ENCODE measurements at places on chromosomes 2 and 18.
A peak's percentile ranks its signal among the peaks of the same experiment; 100 is the strongest.

DNA sequence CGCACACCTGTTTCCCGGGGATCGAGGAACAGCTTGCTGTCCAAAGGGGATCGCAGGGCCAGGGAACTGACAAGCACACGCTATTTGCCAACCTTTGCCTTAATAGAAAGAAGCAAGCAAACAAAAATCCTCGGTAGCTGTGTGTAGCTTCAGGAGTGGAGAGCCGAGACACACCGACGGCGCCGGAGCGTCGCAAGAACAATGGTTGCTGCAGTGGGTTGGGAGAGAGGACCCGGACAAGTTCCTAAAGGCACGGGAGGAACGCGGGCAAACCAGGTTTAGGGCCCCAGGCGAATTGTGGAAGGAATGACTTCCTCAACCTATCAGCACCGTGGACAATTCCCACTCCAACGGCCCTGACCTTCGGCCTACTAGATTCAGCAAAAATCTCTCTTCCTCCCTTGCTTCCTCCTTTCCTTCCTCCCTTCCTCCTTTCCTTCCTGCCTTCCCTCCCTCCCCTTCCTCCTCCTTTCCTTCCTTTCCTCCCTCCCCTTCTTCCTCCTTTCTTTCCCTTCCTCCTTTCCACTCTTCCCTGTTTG, 4.9 kb upstream of the NEUROD1 start:
- no peak for DNase-seq

DNA sequence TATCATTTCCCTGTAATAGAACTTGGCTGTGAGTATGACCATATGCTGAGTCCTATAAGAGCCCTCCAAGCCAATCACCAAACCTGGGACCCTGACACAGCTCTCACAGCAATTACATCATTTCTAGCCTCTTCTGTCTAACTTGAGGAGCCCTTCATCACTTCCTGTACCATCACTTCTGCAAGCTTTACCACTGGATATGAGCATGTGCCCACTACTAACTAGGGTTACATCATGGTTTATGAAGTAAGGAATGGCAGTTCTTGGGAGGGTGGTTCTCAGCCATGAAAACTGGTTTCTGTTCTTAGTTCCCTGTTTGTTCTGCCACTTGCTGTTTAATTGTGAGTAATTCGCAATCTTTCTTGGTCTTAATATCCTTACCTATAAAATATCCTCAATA, 31.0 kb upstream of the EPB41L3 start:
- DNase-seq, result no peak

- no peak for DNase-seq
These were observed 988.2 kb downstream of the SUCLG1 start for GRCh38 chr2:83470928-83471327.

DNA sequence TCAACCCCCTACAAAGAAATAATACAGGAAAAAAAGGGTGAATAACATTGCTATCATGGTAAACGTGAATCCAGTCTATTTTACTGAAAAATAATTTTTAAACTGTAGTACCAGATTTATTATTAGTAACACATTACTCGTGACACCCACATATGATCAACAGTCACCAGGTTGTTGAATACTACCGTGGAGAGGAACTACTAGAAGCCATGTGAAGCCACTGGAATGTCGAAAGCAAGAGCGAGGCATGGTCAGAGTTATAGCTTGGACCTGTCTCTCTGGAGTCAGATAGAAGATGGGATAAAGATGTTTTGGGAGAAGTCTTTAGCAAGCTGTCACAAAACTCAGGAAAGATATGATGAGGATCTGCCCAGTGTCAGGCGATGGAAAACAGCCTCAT, 63.2 kb upstream of the EPB41L3 start:
- no peak for DNase-seq

GRCh38 chr2:8659092-8659734, 22.6 kb upstream of the ID2 start:
- no peak for DNase-seq

- DNase-seq, result no peak
These were observed 367.6 kb downstream of the EIPR1 start for GRCh38 chr2:3010001-3010400.

- no peak for DNase-seq
These were observed 123.6 kb upstream of the CYP26B1 start for GRCh38 chr2:72271276-72271614.

DNA sequence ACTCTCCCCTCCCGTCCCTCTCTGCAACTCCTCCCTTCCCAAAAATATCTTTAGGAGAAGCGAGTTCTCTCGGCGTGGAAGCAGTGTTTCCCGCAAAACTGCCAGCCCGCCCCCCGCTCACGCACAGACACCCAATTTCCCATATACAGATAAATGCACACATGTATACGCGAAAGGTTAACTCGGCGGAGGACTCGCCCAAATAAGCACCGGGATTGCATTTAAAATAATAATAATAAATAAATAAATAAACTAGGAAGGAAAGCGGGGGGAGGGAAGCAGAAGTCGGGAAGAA, 70.0 kb upstream of the PSMD14 start:
- DNase-seq, result no peak

GRCh38 chr18:8623549-8624106, 14.4 kb downstream of the RAB12 start:
- no peak for DNase-seq

DNA sequence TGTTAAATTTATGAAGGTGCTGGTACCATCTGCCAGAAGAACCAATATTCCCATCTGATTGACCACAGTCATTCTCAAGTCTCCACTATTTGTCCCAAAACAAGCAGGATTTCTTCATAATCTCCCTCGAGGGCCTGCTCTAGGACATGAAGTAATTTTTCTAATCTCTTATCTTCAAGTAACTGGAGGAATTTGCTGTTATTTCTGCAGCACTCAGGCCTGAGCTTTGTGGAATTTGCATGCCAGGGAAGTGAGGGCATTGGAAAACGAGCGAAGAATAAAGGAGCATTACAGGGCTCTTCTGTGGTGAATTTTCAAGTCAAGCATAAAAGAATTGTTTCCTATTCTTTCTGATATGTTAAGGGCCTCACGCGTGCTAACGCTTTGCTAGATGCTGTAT, 161.2 kb upstream of the EPAS1 start:
- no peak for DNase-seq

GRCh38 chr18:12645751-12646203, 12.1 kb downstream of the SPIRE1 start:
- DNase-seq, result no peak

DNA sequence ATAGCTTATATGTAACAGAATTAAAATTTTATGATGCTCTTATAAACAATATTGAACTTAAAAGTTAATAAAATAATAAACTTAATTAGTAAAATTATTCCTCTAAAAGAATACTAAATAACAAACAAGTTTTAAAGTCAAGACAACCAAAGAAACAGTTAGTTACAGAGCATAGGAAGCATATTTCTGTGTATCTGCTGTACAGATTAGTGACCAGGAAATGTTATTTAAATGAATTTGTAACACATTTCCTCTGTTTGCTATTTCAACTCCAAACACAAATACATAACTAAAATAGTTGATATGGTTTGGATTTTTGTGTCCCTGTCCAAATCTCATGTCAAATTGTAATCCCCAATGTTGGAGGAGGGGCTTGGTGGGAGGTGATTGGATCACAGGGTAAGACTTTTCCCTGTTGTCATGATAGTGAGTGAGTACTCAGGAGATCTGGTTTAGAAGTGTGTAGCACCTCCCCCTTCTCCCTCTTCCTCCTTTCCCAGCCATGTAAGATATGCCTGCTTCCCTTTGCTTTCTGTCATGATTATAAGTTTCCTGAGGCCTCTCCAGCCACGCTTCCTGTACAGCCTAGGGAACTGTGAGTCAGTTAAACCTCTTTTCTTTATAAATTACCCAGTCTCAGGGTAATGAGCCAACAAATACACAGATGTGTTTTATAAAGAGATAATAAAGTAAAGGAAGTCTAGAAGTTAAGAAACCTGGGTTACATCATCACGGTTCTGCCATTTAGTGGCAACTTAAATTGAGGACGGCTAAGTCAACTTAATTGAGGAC, 51.8 kb downstream of the ROCK2 start:
- no peak for DNase-seq

GRCh38 chr2:234425639-234426603, 71.0 kb downstream of the ARL4C start:
- no peak for DNase-seq

GRCh38 chr2:8534729-8535468, 147.0 kb upstream of the ID2 start:
- DNase-seq, result peak; percentile 58

DNA sequence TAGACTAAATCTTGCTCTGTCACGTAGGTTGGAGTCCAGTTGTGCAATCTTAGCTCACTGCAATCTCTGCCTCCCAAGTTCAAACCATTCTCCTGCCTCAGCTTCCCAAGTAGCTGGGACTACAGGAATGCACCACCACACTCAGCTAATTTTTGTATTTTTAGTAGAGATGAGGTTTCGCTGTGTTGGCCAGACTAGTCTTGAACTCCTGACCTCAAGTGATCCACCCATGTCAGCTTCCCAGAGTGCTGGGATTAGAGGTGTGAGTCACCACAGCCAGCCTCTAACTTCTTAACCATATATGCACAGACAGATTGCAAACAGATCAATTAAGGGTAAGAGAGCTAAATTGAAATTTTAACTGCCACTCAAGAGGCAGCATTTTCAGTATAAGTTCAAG, 22.1 kb upstream of the CNGA3 start:
- DNase-seq, result no peak

DNA sequence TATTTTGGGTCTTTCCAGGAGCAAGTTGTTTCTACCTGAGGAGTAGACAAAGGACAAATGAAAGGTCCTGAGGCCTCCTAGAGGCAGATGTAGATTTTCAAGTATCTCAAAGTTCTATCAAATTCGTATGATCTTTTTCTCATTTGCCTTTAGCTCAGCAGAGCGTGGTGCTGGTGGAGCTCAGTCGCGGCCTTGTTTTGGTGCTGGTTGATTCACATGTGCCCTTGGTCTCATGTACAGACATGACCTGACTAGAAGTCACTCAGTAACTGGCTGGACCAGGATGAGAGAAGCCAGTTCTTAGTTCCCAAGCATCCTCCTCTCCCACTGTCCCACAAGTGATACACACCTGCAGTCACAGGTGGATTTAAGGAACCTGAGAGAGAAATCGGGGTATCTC, 264.0 kb downstream of the PRKCE start:
- no peak for DNase-seq

DNA sequence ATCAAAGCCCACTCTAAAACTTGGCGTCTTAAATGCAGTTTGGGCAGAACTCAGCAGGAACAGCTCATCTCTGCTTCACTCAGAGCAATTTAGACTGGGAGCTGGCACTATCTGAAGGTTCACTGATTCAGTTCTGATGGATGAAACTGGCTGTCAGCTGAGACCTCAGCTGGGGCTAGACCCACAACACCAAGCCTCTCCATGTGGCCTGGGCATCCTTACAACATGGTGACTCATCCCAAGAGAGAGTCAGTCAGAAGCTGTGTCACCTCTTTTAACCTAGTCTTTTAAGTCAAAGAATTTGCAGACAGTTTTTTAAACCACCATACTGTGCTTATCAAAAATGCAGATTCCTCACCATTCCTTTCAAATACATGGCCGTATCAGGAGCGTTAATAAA, 62.6 kb upstream of the ZNF397 start:
- DNase-seq, result no peak

- no peak for DNase-seq
These were observed 25.6 kb downstream of the RASGRP3 start for GRCh38 chr2:33502025-33502424.

- no peak for DNase-seq
These were observed 394.9 kb downstream of the ARHGAP15 start for GRCh38 chr2:143524119-143524553.

DNA sequence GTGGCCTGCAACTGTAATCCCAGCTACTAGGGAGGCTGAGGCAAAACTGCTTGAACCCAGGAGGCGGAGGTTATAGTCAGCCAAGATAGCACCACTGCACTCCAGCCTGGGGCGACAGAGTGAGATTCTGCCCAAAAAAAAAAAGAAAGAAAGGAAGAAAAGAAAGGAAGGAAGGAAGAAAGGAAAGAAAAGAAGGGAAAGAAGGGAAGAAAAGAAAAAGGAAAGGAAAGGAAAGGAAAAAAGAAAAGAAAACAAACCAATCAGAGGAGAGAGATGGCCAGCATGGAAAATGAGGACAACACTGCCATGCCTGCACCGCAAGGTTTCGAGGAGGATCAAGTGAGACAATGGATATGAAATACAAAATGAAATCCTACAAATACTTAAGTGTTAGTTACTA, 34.7 kb downstream of the NOL10 start:
- DNase-seq, result no peak

GRCh38 chr2:36486521-36487044, 111.4 kb downstream of the FEZ2 start:
- DNase-seq, result no peak

DNA sequence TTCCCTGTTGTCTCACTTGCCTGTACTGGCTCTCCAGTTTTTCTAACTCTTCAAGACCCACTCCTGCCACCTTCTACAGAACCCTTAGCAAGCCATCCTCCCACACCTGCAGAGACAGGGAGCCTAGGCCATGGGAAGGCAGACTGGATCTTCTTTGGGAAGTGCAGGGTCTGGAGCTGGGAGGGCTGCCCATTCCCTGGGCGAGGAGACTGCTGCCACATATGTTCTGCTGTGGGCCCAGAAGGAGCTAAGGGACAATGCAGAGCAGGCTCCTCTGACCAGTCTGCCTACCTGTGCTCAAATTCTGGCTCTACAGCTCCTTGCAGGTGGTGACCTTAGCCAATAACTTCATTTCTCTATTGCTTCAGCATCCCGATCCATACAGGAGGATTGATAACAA, 152.1 kb upstream of the CELF4 start:
- DNase-seq, result no peak

All from BE2C (cell line).